Kidney (tissue), 22 donors: ENCODE measurements at places on chromosomes 7 and 10. TPM values are rescaled to one million over a fixed set of nuclear protein-coding genes. Genes with fewer than 3 reads are reported as not detected.

The CPEB3 gene
- 7.4 TPM for total RNA-seq

The ECD gene
- 27.5 TPM for total RNA-seq

The PDE1C gene
- total RNA-seq: 5.5 TPM

The ANAPC16 gene
- 132 TPM for total RNA-seq

The ETV1 gene
- total RNA-seq: 28.6 TPM

The SUN3 gene
- 0.54 TPM for total RNA-seq

The UNCX gene
- total RNA-seq: 2.0 TPM

The SORBS1 gene
- 91.7 TPM for total RNA-seq

The FANK1 gene
- total RNA-seq: 13.4 TPM

The ZNF853 gene
- total RNA-seq: 5.4 TPM

The CCDC172 gene
- not detected for total RNA-seq

The NKX1-2 gene
- not detected for total RNA-seq

The STEAP1B gene
- total RNA-seq: 0.79 TPM

The VKORC1L1 gene
- 18.0 TPM for total RNA-seq

The NRCAM gene
- total RNA-seq: 20.6 TPM
